ENCODE measurements at places on chromosomes 13 and 19.

DNA sequence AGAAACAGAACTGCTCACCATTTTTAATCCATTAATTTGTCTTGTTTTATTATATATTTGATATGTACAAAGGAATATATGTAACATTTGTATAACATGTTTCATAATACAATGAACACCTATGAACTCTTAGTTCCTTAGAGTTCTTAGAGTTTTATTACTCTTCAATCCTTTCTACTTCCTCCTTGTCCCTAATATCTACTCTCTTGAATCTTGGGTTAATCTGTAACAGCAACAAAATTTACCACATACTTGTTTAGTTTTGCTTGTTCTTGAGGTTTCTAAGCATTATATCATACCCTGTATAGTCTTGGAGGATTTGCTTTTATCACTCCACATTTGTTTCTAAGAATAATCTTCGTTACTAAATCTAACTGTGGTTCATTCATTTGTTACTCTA, 151.4 kb downstream of the PDS5B start:
- no peak for DNase-seq

- DNase-seq, result no peak
Measured at GRCh38 chr13:24458736-24459135, 53.8 kb downstream of the PARP4 start.

DNA sequence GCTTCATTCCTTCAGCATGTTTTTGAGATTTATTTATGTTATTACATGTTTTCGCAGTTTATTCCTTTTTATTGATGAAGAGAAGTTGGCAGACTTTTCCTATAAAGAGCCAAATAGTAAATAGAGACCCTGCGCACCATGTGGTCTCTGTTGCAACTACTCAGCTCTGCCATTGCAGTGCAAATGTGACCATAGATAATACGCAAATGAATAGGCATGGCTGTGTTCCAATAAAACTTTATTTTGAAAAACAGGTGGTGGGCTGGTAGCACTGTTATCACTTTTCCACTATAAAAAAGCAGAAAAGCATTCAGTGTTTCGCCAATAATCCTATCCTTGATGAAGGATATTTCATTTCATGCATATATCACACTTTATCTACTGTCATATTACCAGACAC, 95.0 kb downstream of the DNAJC3 start:
- no peak for DNase-seq

DNA sequence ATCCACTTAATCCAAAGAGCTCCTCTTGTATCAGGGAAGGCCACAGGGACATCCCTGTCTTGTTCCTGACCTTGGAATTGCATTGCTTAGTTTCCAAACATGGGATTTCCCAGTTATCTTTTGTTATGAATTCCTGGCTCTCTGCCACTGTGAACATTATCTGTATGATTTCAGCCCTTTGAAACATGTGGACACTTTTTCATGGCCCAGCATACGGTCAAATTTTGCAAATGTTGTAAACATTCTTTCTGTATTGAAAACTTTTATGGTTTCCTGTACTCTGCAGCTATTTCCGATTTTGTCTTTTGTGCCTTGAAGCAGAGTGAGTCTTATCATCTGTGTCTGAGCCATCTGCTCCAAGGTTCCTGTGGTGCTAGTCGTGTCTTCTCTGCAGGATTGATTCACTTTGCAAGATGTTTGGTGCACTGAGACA, 4.5 kb upstream of the CFAP97D2 start:
- no peak for DNase-seq

DNA sequence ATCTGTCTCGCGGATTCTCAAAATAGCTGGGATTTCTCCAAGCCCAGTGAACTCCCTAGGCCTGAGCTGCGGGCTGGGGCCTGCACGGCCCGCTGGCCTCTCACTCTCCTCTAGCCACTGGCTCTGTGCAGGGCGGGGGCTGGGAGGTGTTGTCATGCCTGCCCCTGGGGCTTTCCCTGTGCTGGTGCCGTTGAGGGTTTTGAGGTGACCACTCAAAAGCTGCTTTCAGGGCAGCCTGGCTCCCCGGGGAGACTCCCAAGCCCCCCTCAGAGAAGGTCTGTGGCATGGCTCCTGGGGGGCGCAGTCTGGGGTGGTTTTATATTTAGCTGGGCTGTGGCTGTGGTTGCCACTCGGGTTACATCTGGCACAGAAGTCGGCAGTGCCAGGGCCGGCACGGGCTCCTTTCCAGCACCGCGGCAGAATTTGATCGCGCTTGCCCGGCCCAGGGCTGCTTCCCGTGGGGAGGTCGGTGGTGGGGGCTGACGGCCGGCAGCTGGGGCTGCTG, 10.0 kb downstream of the NDUFB7 start:
- DNase-seq, result no peak
